NCI-H2171 treated with DMSO at 0.1 percent for 48 hours (cell line): ENCODE measurements at places on chromosomes 4 and X.

DNA sequence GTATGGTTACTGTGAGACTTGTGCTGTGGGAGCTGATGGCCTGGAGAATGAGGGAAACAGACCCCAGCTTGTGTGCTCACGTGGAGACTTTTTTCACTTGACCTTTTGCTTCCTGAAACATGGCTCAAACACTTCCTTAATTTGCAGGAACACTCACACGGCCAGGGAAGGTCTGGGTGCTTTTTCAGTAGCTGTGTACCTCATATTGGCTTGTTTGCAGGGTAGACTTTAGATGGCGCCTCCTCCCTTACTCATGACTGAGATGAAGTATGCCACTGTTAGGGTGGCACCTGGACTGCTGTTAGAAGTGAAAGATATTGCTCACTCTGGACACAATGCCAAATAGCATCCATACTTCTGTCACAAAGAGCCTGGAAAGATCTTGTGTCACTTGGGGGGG is 75.7 kb upstream of the WDR1 start:
- DNase-seq, result no peak

GRCh38 chr4:126756050-126756829 is 876.5 kb upstream of the INTU start:
- DNase-seq, result no peak

DNA sequence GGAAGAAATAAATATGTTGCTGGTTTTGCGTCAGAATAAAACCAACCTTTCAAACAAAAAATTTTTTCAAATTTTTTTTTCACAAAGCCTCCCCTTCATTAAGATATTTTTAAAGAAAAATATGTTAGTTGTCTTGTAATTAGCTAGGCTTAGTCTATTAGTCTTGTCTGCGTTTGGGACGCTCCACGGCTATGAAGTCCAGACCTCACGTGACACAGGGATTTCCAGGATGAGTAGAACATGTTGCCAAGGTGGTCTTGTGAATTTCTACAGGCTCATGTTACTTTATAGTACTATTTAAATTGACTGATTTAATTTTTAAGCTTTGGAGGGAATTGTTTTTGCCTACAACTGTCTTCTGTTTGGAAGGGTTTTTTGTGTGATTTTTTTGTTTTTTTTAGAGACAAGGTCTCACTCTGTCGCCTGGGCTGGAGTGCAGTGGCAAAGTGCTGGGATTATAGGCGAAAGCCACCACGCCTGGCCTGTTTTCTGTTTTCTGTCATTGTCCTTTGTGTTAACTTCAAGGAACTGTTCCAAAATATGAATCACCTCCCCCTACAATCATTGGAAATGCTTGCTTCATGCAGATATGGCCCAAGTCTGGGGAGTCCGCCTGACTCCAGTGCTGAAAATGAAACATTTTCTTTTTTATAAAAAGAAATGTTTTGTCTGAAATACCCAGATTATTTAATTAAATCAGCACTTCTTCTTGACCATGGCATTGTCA is 26.2 kb downstream of the TMEM144 start:
- DNase-seq, result no peak

DNA sequence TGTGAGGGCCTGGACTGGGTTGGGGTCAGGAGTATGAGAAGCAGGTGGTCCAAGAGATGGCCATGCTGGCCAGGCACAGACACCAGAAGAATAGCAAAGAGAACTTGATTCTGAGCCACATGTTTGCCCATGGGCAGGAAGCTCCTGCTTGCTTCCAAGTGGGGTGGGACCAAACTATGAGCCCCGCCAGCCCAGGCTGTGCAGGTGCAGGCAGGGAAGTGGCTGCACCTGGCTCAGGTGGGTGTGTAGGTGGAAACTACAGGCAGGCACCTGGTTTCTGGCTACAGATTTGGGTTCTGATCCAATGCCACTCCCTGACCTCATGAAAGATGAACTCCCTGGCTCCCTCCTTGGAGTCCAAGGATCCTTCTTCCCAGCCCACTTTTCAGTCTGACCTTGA is 207.9 kb upstream of the KLF3 start:
- no peak for DNase-seq

- DNase-seq, result no peak
Observed at GRCh38 chrX:84133023-84133422, 55.0 kb downstream of the RPS6KA6 start.
